ENCODE measurements at places on chromosomes 5 and 9. TPM values are rescaled to one million over a fixed set of nuclear protein-coding genes. Genes with fewer than 3 reads are reported as not detected.

Gene PCDHA1
- total RNA-seq: not detected

Gene TAL2
- total RNA-seq: not detected

Gene F2RL1
- total RNA-seq: 20.2 TPM

Gene ADAMTS2
- 28.1 TPM for total RNA-seq

Gene PCDHGB1
- 0.30 TPM for total RNA-seq

Gene SLC45A2
- under 0.01 TPM for total RNA-seq

Gene TLX3
- total RNA-seq: not detected

Gene ZNF782
- total RNA-seq: 2.2 TPM

Gene MPDZ
- total RNA-seq: 13.1 TPM

Gene SPINK13
- total RNA-seq: not detected

Gene ABO
- not detected for total RNA-seq

Gene NFIB
- total RNA-seq: 14.1 TPM

Gene FGFR4
- total RNA-seq: 8.8 TPM

Gene CSF1R
- not detected for total RNA-seq

Gene SH3PXD2B
- total RNA-seq: 24.1 TPM

Gene NOXA1
- total RNA-seq: 0.17 TPM

Gene ANGPTL2
- 4.6 TPM for total RNA-seq

Gene ADAMTSL1
- 39.1 TPM for total RNA-seq

Gene DDX4
- not detected for total RNA-seq

Gene TICAM2
- total RNA-seq: 4.5 TPM

Gene IFNK
- total RNA-seq: not detected

Gene HSD17B3
- total RNA-seq: 0.30 TPM

Gene PTPRD
- 1.3 TPM for total RNA-seq

Gene FOXD1
- total RNA-seq: 18.3 TPM

Gene RNF183
- not detected for total RNA-seq

Gene SREK1
- 14.6 TPM for total RNA-seq

Gene PCDHGA2
- 0.50 TPM for total RNA-seq

Gene MLLT3
- total RNA-seq: 10.0 TPM

Gene BARHL1
- total RNA-seq: not detected

Gene CNTLN
- total RNA-seq: 5.9 TPM

Gene GLDC
- 0.34 TPM for total RNA-seq

Gene SARDH
- 6.2 TPM for total RNA-seq

Gene NUTM2F
- not detected for total RNA-seq
